CD4-positive, alpha-beta T cell treated with Interleukin-12 subunit alpha and Interleukin-12 subunit beta, for 1 hour (primary cell): ENCODE measurements at places on chromosomes 5 and 9.

DNA sequence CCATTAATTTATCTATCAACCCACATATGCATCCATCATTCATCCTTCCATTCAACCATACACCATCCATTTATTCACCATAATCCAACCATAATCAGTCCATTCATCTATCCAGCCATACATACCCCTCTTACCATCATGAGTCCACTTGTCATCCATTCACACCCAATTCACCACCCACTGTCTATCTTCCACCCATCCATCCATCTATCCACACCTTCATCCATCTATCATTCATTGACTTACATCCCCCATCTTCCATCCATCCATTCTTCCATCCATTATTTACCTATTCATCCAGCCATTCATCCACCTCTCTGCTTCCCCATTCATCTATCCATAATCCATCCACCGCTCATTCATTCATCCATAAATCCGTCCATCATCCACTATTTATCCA lies 17.8 kb downstream of the PAEP start:
- DNase-seq: no peak

- DNase-seq: no peak
Measured at GRCh38 chr5:94153736-94154450, 412.5 kb upstream of the POU5F2 start.

GRCh38 chr5:102262688-102263087 lies 33.4 kb downstream of the SLCO4C1 start:
- no peak for DNase-seq

DNA sequence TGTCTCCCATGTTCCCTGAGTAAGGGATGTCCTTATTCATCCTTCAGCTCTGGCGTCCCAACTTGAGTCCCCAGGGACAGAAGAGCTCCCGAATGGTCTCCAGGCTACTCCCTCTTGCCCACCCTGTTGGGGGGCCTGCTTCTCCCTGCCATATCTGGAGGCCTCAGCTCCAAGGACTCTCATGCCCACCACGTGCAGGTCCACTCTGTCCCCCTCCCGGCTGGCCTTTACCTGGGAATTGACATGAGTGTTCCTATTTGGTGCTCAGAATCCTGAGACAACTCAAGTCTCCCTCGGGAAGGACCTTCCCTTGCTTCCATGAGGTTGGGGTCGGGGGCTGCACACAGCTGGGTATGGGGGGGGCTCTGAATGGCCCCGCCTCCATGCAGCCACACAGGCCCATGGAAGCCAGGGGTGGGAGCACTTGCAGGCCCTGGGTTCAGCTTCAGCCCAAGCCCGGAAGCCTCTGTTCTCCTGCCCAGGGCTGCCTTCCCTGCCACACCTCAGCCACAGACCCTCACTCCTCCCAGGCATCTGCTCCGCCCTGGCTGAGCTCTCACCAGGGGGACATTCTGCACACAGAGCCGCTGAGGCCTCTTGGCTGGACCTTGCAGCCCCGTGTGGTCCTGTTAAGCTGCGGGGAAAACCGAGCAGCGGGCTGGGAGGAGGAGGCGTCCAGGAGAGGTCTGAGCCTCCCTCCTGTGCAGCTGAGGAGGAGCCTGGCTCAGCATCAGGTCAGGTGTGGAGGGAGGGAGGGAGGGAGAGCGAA lies 121.9 kb downstream of the PHF2 start:
- DNase-seq: no peak

- no peak for DNase-seq
Measured at GRCh38 chr5:119250946-119251901, 104.6 kb upstream of the TNFAIP8 start.
